ENCODE measurements at places on chromosomes 4 and X.

DNA sequence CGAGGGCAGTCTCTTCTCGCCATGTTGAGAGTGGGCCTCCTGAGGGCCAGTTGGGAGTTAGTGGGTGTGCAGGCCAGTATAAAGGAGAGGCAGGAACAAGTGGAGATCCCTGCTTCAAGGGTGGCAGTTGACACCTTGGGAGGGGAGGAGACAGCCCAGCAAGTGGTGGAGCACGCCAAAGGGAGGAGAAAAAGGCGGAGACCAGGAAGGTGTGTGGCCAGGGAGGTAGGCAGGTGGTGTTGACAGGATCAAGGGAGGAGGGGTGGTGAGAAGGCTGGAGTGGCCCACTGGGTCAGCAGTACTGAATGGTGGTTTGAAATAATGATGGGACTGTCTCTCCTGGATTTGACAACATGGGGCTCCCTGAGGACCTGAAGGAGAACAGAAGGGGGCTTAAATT, 32.6 kb downstream of the ZNF185 start:
- no peak for DNase-seq

DNA sequence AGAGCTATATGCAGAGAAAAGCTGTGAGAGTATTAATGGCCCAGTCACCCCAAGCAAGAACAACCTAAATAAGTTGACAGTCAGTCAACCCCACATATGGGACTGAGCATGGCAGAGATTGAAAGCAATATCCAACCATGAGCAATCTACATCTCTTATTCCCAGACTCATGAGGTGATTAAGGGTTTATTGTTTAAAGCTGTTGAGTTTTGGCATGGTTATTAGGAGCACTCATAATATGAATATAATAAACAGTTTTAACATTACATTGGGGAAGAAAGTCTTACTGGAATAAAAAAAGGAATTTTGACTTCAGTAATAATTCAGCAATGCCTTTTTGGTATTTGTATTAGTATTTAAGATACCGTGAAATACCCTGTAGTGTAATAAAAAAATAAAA, 1627.4 kb downstream of the STIM2 start:
- no peak for DNase-seq

DNA sequence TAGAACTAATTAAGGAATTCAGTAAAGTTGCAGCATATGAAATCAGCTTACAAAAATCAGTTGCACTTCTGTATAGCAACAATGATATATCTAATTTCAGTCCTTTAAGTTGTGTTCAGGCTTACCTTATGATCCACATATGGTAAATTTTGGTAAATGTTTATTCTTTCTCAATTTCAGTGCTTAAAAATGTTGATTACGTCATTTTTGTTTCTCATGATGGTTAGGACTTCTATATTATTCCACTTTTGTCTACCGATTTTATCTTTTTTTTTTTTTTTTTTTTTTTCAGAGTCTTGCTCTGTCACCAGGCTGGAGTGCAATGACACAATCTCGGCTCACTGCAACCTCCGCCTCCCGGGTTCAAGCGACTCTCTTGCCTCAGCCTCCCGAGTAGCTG, 40.7 kb upstream of the SLC6A14 start:
- no peak for DNase-seq

DNA sequence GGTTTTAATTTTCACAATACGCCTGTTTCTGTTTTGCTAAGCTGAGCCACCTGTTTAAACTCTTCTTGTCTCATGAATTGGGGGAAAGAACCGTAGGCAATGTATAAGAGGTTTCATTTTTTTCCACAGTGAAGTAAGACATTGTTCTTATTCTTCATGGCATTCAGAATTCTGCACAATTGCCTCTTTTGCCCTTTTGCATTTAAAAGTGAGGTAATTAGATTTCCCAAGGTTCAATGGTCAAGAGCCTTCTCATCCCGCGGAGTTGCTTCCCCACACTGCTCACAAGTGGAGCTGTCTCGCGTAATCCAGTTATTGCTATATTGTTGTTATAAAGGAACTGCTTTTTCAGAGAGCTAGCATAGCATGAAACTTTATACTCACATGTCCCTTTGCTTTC, 90.9 kb upstream of the SPRY1 start:
- no peak for DNase-seq

GRCh38 chrX:31832263-31832662, 760.4 kb upstream of the FTHL17 start:
- no peak for DNase-seq

GRCh38 chr4:108377021-108377420, 208.3 kb upstream of the LEF1 start:
- DNase-seq = no peak

DNA sequence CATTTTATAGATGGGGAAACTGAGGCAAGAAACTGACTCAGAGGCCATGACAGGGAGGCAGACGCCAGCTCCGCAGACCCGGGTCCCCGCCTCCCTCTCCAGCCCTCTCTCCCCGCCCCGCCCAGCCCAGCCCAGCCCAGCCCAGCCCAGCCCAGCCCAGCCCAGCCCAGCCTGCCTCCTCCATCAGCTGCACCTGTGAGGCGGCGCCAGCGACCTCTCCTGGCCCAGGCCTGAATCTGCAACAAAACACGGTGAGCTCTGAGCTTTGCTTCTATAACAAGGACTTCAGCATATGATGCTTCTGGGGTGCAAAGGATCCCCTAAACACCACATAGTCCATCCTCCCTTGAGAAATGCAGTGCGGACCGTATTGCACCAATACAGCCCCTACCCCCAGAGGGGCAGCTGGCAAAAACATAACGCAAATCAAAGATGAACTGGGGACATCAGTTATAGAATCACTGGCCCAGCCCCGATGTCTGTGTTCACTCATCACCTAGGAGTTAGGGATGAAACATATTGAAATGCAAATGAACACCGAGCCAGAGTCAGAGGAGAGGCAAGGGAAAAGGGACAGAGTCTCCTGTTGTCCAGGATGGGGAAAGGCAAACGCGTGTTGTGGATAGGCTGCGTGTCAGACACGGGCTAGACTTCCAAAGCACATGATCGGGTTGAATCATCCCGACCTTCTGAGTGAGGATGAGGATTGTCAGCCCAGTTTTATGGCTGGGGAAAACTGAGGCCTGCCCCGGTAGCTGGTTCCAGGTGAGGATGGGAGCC, 216.1 kb upstream of the PSAPL1 start:
- no peak for DNase-seq

DNA sequence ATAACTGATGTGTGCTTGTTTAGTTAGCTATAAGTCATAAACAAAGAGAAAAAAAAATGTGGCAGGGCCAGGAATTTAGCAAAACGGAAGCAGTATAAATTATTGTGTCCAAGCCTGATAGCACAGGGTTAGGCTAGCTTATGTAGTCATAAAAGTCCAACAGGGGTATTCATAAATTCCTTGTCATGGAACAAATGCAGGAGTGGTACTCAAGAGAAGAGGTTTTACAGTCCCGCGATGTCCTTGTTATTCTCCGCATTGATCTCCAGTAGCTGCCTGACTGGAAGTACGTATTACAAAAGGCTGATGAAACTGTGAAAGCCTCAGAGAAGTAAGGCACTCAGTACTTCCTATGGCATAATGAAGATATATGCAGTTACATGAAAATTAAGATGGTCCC, 336.9 kb upstream of the TRAM1L1 start:
- DNase-seq = no peak

DNA sequence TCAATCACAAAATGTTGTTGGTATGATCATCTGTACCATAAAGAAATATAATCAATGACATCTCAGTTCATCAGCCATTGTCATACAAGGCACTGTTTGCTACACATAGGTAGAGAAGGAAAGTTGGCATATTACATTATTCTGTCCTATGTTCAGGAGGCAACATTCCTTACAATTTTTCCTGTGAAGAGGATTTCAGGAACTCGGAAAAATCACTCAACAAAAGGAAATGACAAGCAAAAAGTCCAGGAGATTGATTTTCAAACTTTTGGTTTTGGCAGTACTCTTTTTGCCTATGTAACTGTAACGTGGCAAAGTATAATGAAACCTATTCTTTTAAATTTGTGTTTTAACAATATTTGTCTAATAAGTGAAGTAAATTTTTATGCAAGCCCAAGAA, 131.3 kb downstream of the MAB21L2 start:
- DNase-seq = no peak

DNA sequence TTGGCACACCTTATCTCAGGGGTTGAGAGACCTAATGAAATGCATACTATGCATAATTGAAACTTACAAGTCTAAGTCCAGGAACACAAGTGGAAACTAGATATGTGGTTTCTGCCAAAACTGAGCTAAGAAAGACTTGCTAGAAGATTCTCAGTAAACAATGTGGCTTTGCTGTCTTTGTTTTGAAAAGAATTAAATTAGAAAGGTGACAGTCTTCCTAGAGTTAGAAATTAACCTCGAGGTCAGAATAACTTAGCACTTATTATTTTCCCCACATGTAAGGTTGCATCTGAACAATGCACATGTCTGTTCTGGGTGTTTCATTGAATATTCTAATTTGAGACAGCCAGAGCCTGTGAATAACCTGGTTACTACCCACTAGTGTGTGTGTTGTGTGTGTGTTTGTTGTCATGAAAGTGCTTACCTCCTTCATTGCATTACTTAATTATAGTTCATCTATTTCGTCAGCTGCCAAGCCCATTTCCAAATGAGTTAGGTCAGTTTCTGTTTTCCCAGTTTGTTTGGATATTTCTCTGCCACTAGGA, 1.5 kb downstream of the EREG start:
- no peak for DNase-seq

DNA sequence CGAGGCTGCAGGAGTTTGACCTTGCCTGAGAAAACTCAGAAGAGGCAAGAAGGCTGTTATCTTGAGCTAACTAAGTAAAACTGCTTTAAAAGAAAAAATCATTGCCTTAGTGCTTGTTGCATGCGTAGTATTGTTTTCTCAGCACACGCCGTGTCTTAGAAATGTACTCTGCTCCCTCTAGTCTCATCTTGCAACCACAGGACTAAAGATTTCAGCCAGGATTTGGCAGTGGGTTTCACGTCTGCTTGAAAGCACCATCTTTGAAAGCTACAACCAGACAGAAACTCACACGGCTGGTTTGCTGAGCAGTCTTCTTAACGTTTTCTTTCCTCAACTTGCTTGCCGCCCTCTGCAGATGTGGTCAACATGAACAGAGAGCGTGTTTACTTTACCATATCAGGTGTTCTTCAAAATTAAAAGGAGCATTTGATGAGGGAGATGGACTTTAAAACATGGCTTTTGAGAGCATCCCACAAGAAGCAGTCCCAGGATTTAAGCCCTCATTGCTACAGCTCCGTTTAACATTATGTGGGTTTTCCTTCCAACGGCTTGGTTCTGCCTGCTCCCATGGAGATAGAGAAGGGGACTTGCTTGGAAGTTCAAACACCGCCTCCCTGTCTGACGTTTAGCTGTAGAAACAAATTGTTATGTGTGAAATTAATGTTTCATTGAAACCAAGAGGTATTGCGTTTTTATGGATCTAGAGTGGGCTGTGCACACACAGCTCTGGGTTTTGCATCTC, 3.4 kb downstream of the SORCS2 start:
- DNase-seq = peak; percentile 23

- no peak for DNase-seq
These were observed 26.9 kb upstream of the GJB1 start for GRCh38 chrX:71195964-71196649.

- DNase-seq = no peak
These were observed 20.8 kb upstream of the FAM13A start for GRCh38 chr4:89077761-89078160.

DNA sequence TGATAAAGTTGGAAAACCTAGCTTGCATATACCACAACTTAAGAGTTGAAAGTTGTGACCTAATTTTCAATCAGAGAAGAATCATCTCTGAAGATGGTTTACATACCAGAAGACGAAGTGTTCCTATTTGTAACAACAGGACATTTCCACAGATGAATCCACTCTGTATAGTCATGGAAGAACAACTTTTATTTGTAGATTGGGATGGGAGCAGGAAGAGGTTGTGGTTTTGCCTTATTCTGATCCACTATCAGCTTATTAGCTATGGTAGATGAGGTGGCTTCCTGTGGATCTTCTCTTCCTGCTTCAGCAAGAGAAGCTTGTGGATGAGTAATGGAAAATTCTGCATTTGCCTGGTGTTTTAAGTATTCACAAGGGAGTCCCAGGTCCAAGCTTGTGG, 18.6 kb upstream of the SUPT20HL1 start:
- DNase-seq = no peak

DNA sequence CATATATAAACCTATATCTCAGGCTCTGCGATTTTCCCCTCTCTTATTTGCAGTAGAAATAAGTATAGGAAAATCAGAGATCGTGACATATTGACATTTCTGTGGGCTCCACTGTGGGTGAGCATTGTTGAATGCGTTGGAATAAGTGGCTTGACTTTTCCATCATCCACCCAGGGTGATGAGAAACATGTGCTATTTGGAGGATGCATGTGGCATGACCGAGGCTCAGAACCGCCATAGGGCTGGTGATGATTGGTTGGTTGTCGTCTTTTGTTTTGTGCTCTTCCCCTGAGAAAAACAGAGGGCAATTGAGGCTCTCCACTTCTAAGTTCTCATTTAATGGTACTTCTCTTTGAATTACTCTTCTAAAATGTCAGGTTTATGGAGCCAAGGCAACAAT, 140.1 kb downstream of the MXRA5 start:
- no peak for DNase-seq

GRCh38 chr4:54542540-54543041, 115.2 kb upstream of the KIT start:
- no peak for DNase-seq

GRCh38 chr4:77800077-77800476, 19.1 kb downstream of the CNOT6L start:
- no peak for DNase-seq

GRCh38 chr4:40954088-40954668, 204.4 kb downstream of the NSUN7 start:
- no peak for DNase-seq

DNA sequence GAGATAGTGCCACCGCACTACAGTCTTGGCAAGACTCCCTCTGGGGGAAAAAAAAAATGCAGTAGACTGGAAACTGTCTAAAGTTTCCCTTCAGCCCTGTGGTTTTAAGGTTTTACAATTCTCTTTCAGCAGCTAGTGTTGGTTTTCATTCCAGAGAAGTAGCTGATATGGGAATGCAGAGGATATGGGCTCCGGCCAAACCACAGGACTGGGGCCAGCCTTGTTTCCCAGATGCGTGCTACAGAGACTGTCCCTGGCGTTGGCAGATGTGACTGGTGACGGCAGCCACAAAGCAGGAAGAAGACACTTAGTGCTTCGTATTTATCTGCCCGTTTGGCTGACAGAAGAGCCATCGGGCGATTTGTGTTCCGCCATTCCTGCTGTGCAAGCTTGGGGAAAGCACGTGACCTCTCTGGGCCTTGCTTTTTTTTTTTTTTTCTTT, 43.2 kb downstream of the ZBTB49 start:
- peak; percentile 45 for DNase-seq

DNA sequence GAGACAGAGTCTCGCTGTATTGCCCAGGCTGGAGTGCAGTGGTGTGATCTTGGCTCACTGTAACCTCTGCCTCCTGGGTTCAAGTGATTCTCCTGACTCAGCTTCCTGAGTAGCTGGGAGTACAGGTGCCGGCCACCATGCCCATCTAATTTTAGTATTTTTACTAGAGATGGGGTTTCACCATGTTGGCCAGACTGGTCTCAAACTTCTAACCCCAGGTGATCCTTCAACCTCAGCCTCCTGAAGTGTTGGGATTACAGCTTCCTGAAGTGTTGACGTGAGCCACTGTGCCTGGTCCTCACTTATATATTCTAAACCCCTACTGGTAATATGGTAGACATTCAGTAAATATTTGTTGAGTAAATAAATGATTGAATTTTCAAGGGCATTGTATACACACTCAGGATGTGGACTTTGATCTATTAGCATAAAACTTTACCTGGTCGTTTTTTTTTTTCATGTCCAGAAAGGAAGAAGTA, 33.0 kb downstream of the MTHFD2L start:
- no peak for DNase-seq
